ENCODE measurements at places on chromosomes 7 and 10.

GRCh38 chr10:80187465-80188409 lies 17.6 kb downstream of the ANXA11 start:
- DNase-seq = no peak

GRCh38 chr10:802506-802905 lies 113.0 kb upstream of the DIP2C start:
- no peak for DNase-seq

DNA sequence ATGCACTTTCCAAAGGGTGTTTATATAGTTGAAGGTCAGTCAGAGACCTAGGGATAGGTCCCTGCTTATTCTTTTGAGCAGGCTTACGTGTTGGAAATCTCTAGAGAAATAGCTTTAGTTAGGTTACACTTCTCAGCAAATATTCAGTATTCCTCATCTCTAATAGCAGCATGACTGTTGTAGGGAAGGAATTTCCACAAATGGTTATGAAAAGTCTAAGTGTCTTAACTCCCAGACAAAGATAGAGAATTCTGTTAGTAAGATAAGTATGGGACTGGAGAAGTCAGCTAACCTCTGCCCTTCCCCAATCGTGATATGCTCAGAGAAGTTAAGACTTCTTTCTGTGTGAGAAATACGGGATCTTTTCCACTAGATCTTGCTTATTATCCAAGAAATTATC lies 16.5 kb downstream of the SGPL1 start:
- no peak for DNase-seq

- no peak for DNase-seq
Measured at GRCh38 chr10:17219024-17219423, 9.0 kb upstream of the VIM start.

- peak; percentile 58 for DNase-seq
Measured at GRCh38 chr10:60778971-60779796, 906 bp downstream of the CDK1 start.

- no peak for DNase-seq
Measured at GRCh38 chr7:38584443-38585210, 46.5 kb downstream of the AMPH start.

DNA sequence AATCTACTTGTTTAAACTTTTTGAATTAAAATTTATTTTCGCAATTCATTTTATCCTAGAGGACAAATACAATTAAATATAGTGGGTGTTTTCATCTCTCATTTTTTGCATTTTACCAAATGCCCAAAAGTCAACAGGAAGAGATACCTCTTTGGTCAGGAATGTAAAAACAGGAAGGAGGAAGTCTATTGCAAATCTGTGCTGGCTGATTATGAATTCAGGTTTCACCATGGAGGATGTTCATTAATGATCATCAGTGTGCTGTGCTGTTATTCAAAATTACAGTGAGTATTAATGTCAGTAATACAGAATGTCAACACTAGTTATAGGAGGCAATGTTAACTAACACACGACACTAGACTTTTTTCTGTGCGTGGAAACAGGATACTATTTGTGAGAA lies 24.7 kb downstream of the EXOC6 start:
- no peak for DNase-seq

DNA sequence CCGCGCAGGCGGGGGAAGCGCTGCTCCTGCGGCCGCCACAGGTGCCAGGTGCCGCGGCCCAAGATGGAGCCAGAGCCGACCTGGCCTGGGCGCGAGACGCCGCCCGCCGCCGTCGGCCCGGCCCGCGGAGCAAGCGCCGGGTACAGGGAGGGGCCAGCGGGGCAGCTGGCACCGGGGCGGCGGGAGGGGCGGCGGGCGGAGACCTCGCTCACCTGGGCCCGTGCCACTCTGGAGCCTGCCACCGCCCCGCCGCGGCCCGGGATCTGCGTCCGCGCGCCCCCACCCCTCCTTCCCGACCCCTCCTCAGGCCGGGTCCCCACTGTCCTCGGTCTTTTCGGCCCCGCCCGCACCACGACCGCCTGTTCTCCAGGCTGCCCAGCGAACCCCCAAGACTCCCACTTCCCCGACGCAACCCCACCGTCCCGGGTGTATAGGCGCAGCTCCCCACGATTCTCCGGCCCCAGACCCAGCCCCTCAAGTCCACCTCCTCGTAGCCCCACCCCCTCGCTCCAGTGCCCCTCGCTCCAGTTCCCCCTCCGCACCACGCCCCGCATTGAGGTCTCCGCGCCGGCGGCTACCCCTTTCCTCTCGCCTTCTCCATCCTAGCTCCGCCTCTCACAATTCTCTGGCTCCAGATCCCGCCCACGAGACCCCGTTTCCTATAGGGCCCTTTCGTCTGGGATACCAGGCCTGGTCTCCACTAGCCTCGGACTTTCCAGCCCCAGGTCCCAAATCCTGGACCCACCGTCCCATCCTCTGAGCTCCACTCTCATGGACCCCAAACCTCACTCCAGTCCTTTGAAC lies at the start of gene GPRIN2:
TSS of gene GPRIN2 (minus strand) at position 144 of the 804 bp plus-strand sequence. CDS start 5,922 bp downstream, outside the sequence.
- DNase-seq = peak; percentile 54

DNA sequence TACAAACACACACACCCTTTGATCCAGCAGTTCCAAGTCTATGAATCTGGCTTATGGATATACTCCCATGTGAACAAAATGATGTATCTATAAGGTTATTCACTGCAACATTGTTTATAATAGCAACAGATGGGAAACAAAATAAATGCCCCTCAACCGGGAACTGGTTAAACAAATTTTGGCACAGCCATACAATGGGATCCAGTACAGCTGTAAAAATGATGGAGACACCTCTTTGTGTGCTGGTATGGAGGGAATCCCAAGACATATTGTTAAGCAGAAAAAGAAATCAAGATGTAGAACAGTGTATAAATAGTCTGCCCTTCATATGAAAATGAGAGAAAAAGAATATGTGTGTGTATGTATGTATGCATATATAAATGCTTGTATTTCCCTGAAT lies 155.5 kb downstream of the SNX10 start:
- DNase-seq = no peak

DNA sequence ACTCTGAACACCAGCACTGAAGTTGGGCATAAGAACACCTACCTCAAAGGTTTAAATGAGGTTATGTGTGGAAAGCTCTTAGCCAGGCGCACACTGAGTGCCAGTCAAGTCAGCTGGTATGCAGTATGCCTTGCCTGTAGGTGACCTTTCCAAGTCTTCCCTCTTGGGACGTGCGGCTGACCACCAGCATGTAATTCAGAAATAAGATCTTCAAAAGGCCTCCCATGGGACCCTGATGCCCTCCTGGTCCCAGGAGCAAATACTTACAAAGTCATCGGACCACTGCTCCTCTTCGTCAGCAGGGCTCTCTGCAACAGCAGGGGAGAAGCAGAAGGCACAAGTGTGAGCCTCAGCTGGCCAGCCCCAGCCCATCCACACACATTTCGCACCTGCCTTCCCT lies 40.8 kb downstream of the BLNK start:
- no peak for DNase-seq

DNA sequence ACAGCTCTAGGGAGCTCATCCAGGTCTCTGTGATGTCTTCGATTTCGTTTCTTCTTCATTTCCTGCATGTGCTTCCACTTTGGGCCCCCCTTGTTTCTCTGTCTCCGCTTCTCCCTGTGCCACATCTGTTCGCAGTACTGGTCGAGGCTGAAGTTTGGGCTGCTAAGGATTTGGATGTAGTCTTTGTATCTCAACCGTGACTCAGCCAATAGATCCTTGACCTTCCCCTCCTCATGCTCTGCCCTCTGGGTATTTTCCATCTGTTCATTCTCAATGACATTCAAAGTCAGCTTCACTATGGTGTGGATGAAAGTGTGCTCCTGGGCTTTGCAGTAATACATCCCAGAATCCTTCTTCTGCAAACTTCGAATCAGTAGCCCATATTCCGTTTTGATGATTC lies 187.4 kb downstream of the SEMA3D start:
- no peak for DNase-seq

DNA sequence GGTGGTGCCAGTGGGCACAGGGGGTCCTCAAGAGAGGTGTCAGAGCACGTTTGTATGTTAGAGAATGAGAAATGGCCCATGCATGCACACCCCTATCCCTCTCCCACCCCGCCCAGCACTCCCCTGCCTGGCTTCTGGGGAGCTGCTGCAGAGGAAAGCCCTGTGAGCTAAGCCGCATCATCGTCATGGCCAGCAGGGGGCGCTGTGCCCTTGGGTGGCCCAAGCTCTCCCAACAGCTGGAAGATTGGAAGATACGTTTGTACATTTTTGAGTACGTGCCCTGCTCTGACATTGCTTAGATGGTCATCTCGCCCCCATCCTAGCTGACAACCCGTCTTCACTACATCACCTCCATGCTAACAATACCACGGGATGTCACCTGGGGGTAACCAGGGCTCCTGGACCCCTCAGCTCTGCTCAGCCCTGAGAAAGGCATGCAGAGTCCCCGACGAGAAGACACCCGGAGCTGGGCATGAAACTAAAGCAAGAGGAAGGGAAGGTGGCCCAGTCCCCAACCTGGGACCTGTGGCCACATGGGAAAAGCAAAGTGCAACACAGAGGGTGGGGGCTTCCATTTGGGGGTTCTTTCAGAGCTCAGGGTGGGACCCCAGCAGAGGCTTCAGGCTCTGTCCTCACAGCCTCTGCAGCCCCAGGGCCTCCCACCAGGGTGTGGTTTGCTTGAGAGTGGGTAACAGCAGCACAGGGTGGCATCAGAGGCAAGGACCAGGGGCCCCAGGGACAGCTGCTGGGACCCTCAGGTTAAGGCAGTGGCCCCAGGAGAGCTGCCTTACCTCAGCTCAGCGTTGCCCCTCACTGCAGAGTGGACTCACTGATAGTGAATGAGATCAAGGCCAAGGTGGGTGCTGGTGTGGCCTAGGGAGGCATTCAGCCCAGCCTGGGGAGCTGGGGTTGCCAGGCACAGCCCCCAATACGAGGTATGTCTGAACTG lies 136.6 kb downstream of the PTPN20 start:
- DNase-seq = peak; percentile 79

- DNase-seq = peak; percentile 36
Measured at GRCh38 chr7:155531681-155532080, 14.7 kb downstream of the CNPY1 start.
